ENCODE measurements at places on chromosomes 6 and 20.

DNA sequence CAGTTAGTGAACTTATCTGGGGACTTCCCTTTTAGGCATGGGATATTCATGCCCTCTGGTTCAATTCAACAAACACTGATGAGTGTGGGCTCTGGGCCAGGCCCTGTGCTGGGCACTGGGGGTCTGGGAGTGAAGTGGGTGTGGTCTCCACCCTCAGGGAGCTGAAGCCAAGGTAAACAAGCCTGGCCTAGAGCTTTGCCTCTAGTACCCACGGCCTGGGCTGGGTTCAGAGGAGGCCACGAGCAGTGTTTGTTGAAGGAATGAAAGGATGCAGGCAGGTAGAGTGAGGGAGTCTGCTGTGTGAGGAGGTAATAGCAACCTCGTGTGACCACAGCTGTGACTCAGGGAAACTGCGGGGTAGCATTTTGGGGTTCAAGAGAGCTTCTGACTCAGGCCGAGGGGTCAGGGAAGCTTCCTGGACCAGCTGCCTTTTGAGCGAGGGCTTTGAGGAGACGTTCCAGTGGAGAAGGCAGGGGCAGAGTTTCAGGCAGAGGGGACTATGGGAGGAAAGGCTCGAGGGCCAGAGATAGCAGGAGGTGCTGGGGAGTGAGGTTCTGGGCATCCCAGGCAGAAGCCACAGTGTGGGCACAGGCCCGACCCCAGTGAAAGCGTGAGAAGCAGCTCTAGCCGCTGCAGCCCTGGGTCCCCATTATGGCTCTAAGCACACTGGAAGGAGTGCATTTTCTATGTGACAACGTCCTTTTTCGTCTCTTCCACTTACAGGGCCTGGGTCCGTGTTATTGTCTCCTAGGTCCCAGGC is 5.6 kb downstream of the MYLK2 start:
- DNase-seq = no peak

GRCh38 chr6:37570482-37571133 is 70.9 kb upstream of the CCDC167 start:
- DNase-seq = no peak

DNA sequence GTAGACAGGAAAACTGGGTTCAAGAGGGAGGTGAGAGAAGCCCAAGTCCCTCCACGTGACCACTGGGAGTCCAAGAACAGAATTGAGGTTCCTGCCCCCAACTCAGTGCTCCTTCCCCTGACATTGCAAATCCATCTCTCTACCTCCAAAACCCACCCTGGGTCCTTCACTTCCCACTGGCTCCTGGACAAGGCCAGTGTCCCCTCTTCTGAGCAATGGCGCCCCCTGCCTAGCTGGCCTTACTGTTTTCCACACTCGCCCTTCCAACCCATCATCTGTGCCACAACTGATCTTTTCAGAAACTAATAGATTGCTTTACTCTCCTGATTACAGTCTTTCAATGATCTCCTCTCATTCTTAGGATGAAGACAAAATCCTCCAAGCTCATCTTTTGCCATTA is 200.3 kb downstream of the ANKRD60 start:
- DNase-seq = no peak

- DNase-seq = peak; percentile 65
Measured at GRCh38 chr6:30881392-30882203, 2.7 kb upstream of the DDR1 start.

DNA sequence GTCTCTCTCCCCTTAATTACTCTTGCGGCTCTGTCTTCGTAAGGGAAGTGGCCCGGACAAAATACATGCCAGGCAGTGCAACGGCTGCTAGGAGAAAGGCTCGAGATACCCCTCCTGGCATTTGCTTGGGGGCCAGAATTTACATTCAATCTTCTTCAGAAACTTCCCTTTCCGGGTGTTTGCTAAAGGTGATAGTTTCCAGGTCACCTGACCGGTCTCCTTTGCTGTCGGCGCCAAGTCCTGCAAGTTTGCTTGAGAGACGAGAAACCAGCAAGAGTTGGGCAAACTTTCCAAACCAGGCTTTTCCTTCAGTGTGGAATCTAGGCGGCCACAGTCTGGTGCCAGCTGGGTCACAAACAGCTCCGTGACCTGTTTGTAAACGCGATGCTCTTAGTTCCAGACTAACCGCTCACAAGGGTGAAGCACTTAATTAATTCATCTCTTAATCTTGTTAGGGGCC is 563 bp upstream of the SRSF3 start:
- DNase-seq = peak; percentile 50

DNA sequence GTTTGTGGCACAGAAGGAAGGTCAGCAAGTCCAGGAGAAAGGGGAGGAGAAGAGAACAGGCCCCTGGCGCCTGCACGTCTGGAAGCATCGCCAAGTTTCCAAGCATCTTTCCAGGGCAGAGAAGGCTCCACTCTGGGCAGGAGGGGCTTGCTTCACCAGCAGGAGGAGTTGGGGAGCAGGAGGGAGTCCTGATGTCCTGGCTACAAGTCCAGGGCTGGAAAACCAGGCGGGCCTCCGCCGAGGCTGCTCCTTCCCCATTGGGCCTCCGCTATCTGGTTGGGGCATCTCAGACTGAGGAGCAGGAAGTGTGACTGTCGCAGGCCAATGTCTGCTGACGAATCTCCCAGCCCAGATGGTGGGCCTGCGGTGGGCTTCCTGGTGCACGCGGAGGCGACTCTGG is 421.9 kb downstream of the PREX1 start:
- DNase-seq = no peak
